ENCODE measurements at places on chromosomes 12 and 14. TPM values are rescaled to one million over a fixed set of nuclear protein-coding genes. Genes with fewer than 3 reads are reported as not detected.

Gene TMEM30B
- total RNA-seq, result 0.27 TPM

Gene PRIMA1
- total RNA-seq, result 0.73 TPM

Gene AVPR1A
- total RNA-seq, result 1.9 TPM

Gene FUT8
- total RNA-seq, result 79.7 TPM

Gene FBXL14
- total RNA-seq, result 17.2 TPM

Gene KCNK13
- 0.82 TPM for total RNA-seq

Gene A2ML1
- total RNA-seq, result 0.36 TPM

Gene TAS2R7
- total RNA-seq, result 0.91 TPM
